ENCODE measurements at places on chromosomes 5 and 9.
A peak's percentile ranks its signal among the peaks of the same experiment; 100 is the strongest.

DNA sequence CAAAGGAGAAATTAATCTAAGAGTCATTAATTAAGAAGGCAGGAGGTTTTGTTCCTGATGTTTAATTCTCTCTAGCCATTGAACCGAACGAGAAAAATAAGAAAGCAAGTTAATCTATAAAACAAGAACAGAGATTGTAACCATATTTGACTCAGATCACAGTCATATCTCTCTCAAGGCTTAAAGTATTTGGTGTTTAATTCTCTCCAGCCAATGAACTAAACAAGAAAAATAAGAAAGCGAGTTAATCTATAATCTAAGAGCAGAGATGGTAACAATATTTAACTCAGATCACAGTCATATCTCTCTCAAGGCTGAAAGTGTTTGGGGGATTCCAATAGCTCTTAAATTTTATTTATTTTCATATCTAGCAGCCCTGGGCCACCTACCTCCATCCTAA lies 74.4 kb upstream of the SHISAL2B start:
- DNase-seq = no peak

DNA sequence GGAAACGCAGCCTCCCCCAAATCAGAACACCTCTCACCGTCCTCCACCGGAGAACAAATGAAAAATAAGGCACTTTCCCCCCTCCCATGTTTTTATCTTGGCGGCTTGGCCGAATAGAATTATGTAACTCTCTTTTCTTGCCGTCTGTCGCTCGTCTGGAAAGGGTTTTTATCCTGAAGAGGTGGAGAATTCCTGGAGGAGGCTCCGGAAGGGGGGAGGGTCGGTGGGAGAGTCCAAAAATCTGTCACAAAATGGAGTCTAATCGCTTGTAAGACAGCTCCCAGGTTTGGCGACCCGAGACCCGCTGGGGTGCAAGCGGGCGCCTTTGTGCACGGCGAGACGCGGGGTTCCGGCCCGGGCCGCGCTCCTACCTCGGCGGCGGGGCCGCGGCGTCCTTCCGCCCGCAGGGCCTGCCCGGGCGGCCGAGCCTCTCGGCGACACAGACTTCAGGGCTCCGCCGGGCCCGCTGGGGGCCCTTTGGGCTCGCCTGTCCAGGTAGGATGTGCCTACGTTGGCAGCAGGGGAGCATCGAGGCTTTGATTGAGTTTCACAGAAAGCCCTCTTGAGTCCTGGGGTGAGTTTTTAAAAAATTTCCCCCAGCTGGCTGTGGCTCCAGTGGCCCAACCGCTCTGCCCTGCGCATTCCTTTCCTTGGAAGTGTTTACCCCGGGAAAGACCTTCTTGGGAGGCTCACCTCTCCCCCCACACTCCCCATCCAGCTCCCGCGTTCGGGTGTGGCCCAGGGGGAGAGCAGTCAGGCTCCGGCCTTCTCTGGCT lies 5.0 kb downstream of the LMX1B start:
- no peak for DNase-seq

DNA sequence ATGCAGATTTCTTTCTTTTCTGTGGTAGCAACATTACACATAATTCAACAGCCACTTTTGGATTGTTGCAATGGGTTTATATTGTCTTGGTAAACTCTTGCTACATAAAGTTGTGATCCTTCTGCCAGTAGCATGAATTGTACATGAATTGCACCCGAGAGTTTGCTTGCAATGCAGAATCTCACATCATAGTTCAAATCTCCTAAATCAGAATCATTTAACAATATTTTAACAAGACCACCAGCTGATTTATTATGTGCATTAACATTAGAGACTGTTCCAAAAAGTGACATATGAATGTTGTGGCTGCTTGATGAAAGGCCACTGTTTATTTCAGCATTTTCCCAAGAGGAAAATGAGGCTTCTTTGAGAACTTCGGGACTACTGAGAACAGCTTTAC lies 1491.8 kb upstream of the NUDT12 start:
- no peak for DNase-seq

- DNase-seq = no peak
These were observed 72.9 kb downstream of the RCL1 start for GRCh38 chr9:4865681-4866080.

DNA sequence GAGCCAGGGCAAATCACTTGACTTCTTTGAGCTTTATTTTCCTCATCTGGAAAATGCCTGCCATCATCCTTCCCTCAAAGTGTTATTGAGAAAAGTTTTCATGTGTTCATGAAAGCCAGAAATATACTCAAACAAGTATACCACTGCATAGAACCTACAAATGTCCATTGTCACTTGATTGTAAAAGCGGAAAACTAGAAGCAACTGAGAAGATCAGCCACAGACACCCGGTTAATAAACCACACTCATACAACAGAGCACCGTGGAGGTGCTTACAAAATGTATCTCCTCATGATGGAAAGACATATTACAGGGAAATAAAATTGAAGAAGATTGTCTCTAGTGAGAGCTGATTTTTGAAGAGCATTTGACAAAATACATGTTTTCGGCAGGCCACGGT lies 117.2 kb upstream of the MSX2 start:
- DNase-seq = no peak

- DNase-seq = peak; percentile 64
These were observed 138.7 kb downstream of the UGCG start for GRCh38 chr9:112035166-112035826.

DNA sequence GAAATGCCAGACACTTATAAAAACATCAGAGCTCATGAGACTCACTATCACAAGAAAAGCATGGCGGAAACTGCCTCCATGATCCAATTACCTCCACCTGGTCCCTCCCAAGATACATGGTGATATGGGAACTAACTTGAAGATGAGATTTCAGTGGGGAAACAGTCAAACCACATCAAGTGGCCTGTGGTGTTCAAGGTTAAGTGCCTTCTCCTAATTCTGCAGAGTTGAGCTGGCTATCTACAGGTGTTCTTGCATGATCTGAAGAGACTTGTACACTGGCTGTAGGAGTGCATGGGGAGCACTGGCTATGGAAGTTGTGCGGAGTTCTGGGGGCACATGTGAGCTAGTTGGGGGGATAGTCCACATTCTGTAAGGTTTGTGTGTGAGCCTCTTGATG lies 34.0 kb upstream of the CKS2 start:
- no peak for DNase-seq

DNA sequence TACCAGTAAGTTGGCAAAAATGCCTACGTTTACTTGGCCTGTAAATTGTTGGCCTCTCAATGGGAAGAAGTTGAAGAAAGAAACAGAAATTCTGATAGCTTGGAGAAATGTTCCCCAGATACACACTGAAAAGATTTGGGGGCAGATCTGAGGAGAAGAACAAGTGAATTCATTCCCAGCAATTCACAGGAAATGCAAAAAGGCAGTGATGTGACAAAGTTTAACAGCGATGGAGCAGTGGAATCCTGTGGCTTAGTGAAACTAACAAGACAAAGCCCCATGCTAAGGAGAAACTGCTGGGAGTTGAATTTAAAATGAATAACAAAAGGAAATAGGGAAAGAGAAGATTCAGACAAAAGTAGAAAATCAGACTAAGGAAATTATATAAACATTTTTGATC lies 213.2 kb upstream of the EDIL3 start:
- no peak for DNase-seq

DNA sequence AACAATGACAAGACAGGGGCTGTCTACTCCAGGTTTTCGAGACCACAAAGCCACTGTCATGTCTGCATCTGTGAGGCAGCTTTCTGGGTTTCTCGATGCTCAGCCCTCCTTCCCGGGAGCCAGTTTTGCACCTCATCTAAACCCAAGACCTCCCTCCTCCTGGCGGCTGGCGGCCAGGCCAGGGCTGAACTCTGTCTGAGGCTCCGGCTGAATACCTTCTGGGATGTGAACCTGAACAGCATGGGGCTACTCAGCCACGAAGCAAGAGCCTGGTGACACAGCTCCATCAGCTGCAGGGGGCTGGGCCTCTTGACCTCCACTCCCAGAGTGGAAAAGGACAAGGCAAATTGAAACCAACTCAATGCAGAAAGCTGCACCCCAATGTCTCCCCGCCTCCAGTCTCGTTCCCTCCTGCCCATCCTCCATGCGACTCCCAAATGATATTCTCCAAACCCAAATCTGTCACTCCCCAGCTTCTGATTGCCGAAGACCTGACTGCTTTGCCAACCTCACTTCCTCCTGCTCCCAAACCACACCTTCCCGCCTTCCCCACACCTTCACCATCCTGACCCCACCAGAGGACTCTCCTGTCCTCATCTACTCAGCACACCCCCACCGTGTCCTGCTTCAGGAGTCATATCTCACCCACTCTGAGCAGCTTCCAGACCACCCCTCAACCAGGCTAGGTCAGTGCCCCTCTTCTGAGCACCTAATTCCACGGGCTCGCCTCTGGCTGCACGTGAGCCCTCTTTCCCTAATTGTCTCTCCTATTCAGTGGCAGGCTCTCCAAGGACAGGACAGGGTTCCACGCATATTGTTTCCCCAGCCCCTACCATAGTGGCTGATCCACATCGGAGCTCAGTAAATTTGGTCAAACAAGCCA lies 4.5 kb downstream of the ANKS6 start:
- DNase-seq = no peak

GRCh38 chr9:123401879-123402513 lies 46.0 kb downstream of the CRB2 start:
- peak; percentile 59 for DNase-seq

GRCh38 chr5:52043543-52043942 lies 660.3 kb downstream of the ISL1 start:
- no peak for DNase-seq

DNA sequence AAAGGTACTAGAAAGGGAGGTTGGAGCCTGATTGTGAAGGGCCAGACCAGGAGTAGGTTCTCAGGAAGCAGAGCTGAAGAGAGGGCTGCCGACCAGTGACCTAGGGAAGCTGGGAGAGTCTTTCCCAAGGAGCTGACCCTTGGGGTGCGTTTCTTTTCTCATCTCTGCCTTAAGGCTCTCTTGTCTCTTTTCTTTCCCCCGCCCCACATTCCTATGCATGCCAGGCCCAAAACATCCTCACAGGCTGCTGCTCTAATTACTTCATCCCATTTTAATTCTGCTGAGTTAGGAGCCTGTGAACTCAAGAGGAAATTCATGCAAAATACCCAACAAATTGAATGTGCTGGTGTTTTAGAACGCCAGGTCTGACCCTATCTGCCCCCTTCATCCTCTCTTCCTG lies 46.9 kb upstream of the HSPA9 start:
- DNase-seq = no peak

GRCh38 chr9:99633265-99633664 lies 188.4 kb upstream of the NR4A3 start:
- DNase-seq = no peak

DNA sequence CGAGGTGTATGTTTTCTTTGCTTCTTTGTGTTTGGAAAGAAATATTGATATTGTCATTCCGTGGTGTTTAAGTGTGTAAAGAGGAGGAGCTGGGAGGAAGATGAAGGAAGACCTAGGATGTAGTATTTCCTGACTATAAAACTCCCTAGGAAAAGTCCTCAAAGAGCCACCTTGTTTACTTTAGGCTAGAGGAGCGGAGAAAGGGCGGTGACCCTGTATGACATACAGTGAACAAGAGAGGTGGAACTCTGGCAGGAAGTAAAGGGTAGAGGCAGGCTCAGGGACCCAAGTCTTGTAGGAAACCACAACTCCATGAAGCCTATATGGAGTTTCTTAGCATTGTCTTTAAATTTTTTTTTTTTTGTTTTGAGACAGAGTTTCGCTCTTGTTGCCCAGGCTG lies 303.9 kb downstream of the DOCK8 start:
- no peak for DNase-seq

DNA sequence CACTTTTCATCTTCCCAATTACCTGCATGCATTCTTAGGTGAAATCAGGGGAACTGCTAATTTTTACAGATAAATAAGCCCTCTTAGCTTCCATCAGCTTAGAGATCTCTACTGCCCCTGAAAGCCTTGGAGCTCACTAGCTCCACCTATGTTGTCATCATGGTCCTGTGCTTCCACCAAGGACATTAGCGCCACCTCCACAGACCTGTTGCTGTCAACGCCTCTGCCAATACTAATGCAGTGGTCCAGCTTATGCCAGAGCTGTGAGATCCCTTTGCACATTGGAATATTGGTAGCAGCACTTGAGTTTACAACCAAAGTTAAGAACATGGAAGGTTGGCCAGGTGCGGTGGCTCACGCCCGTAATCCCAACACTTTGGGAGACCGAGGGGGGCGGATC lies 7.7 kb upstream of the SHISAL2B start:
- no peak for DNase-seq

DNA sequence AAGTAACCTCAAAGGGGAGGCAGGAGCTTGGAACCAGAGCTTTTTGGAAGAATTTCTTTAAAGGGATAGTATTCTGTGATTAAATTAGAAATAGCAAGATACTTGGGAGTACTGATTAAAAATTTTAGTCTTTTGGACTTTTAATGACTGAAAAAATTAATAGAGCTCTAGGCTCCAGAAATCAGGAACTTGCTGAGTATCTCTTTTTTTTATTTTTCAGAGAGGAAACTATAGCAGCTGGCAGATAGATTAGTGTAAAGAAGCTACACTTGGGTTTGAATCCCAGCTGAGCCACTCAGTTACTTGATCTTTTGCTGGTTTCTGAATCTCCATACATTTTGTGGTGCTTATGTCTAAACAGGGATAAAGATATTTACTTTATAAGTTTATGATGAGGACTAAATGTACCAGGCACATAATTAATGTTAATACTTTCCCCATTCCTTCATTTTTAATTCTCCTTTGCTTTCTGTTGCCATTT lies 94.2 kb upstream of the TNC start:
- no peak for DNase-seq

DNA sequence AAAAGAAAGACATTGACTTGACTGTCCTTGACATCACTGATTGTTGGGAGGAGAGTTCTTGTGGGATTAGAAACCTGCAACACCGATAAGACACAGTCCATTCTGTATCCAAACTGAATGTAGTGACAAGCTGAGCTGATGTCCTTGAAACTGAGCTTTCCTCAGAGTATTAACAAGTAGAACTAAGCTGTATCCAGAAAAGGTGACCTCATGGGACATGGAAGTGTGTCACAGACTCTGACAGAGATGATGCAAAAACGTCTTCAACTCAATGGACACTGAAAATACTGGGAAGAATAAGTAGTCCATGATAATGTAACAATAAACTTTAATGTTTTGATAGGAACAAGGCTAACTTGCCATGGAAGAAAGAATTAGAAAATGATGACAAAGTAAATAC lies 690.1 kb downstream of the CDH18 start:
- DNase-seq = no peak

DNA sequence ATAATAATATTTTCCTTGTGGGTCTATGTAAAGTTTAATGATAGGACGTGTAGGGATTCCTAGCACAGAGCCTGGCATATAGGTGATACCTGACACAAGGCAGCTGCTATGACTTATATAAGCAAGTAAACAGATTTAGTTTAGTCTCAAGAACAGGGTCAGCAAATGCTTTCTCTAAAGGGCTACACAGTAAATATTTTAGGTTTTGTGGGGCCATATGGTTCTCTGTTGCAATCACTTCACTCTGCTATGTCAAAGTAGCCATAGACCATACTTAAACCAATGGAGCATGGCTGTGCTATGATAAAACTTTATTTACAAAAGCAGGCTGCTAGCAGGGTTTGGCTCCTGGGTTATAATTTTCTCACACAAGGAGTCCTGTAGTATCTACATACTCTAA lies 204.8 kb upstream of the KLF4 start:
- DNase-seq = no peak

- no peak for DNase-seq
These were observed 9.0 kb upstream of the SPINK4 start for GRCh38 chr9:33230756-33231622.

- DNase-seq = no peak
These were observed 289.2 kb upstream of the DMRT1 start for GRCh38 chr9:551986-552929.
